ENCODE measurements at places on chromosomes 1 and 21.
A peak's percentile ranks its signal among the peaks of the same experiment; 100 is the strongest.

DNA sequence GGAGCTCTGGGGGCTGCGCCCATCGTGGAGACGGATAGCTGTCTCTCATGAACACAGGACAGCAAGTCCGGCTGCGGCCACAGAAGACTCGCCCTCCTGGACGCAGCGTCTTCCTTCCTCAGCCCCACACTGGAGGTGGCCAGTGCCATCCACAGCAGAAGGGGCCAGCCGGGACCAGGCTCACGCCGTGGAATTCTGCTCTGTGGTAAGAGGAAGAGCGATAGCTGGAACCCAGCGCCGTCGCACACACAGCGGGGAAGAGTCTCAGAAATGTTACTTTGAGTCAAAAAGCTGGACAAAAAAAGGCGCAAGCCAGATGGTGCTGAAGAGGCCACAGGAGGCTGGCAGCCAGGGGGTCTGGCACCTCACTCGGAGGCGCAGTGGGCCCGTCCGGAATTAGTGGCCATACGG, 113.9 kb upstream of the COL6A1 start:
- no peak for DNase-seq

DNA sequence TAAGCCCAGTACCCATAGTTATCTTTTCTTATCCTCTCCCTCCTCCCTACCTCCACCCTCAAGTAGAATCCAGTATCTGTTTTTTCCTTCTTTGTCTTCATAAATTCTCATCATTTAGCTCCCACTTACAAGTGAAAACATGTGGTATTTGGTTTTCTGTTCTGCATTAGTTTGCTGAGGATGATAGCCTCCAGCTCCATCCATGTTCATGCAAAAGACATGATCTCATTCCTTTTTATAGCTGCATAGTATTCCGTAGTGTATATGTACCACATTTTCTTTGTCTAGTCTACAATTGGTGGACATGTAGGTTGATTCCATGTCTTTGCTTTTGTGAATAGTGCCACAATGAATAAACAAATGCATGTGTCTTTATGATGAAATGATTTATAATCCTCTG, 55.2 kb downstream of the PRKACB start:
- DNase-seq = no peak

- peak; percentile 57 for DNase-seq
Measured at GRCh38 chr1:236103646-236104218, 38.6 kb upstream of the GPR137B start.

- no peak for DNase-seq
Measured at GRCh38 chr1:108592030-108592759, 32.3 kb downstream of the EEIG2 start.

DNA sequence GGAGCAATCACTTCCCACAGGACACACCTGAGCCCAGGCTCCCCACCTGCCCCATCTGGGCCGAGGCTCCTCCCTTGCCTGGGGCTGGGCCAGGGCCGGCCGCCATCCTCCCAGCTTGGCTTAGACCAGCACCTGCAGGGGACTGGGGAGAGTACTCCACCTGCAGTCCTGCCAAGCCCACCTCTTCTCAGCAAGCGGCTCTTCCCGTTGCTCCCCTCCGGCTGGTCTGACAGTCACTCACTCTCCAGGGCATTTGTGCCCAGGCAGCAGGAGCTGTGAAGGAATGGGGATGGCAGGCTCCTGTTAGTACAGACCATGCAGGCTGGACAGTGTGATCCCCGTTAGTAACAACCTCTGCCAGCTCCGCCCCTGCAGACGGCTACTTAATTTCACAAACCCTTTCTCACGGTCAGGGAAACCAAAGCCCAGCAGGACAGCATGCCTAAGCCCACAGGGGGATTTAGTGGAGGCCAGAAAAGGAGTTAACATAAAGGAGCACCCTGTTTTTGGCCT, at the start of gene FYB2:
Gene FYB2 (minus strand): TSS at position 18 of the 513 bp plus-strand sequence. CDS start 114 bp downstream, outside the sequence.
- no peak for DNase-seq

- DNase-seq = peak; percentile 3
Measured at GRCh38 chr1:177620636-177621190, 349.1 kb downstream of the SEC16B start.

DNA sequence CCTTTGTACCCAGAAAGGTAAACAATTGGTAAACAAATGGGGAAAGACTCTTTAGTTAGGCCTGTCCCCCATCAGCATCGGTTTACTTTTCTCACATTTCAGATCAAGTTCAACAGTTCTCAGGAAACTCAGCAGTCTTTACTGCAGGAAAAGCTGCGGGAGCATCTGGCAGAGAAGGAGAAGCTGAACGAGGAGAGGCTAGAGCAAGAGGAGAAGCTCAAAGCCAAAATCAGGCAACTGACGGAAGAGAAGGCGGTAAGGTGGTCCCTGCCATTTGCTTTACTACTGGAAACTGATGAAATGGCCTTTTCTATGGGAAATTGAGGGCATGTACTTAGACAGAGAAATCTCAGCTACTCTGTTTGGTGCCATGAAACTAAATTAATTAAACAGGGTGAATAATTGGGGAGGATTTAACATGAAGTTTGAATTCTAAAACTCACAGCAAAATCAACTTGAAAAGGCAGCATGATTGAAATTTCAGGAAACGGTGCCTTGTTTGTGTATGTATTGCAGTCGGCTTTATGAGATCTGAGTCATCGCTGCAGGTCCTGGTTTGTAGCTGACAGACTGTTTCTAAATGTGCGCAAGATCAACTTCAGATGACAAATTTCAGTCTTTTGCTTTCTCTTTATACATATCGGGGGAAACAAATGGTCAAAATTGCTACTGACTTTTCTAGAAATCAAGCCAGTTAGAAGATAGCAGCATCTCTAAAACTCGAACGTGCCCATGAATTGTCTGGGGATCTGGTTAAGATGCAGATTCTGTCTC, 67.9 kb upstream of the EFHD2 start:
- DNase-seq = peak; percentile 69

- no peak for DNase-seq
Measured at GRCh38 chr1:38284953-38285352, 238.4 kb upstream of the POU3F1 start.

- no peak for DNase-seq
Measured at GRCh38 chr1:94608142-94608851, 66.7 kb upstream of the F3 start.

GRCh38 chr1:109134423-109134822, 20.5 kb downstream of the ELAPOR1 start:
- DNase-seq = no peak

DNA sequence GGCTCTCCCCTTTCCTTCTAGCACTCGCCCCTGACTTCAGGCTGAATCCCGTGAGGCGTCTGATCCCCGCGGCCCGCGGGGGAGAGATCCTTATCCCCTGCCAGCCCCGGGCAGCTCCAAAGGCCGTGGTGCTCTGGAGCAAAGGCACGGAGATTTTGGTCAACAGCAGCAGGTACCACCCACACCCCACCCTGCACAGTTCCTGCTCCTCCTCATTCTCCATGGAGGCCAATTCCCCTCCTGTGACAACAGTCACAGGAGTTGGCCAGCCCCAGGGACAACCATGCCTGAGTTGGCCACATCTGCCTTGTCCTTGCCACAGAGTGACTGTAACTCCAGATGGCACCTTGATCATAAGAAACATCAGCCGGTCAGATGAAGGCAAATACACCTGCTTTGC, 20.0 kb downstream of the TMEM81 start:
- DNase-seq = no peak

- no peak for DNase-seq
Measured at GRCh38 chr1:204325944-204326343, 33.8 kb downstream of the PLEKHA6 start.

DNA sequence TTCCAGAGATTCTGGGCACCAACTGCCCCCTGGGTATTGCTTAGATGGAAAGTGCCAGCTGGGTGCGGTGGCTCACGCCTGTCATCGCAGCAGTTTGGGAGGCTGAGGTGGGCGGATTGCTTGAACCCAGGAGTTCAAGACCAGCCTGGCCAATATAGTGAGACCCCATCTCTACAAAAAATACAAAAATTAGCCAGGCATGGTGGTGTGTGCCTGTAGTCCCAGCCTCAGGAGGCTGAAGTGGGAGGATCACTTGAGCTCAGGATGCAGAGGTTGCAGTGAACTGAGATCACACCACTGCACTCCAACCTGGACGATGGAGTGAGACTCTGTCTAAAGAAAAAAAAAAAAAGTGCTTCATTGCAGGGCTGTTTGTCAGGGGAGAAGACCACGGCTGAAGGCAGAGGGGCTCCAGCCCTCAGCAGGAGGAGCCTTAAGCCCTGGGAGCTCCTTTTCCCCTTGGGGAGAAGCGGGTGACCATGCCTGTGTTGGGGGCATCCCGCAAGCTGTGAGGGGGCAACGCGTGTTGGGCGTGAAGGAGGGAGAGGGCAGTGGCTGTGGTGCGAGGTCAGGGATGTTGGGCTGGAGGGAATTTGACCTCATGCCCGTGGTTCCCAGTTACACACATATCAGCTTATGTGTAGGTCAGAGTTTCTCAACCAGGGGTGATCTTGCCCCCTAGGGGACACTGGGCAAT, 131.5 kb upstream of the VAMP3 start:
- no peak for DNase-seq

DNA sequence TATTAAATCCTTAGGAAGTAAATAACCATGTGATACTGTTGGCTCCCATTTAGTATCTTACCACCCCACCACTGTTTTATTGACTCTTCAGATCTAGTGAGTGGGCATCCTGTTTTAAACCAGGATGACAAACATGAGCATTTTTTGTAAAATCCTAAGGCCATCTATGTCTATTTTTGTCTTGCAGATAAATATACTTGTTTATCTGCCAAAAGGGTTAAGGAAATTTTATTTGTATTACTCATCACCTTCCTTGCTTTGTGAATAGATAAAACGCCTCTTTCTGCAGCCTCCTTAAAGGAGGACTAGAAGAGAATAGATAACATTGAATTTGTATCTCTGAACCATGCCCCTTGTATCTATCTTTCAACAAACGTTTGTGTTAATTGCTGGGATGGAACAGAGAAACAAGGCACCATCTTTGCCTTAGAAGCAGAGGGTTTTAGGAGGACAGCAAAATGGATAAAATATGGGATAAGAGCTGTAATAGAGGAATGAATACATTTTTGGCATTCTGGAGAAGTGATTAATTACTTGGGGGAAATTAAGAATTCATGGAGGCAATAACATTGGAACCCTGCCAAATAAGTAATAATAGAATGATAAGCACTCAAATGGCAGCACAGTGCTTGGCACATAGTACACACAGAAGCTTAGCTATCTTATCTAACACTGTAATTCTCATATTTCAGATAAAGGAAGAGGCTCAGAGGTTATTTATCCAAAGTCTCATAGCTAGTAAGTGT, 14.7 kb downstream of the YTHDF2 start:
- DNase-seq = peak; percentile 76

DNA sequence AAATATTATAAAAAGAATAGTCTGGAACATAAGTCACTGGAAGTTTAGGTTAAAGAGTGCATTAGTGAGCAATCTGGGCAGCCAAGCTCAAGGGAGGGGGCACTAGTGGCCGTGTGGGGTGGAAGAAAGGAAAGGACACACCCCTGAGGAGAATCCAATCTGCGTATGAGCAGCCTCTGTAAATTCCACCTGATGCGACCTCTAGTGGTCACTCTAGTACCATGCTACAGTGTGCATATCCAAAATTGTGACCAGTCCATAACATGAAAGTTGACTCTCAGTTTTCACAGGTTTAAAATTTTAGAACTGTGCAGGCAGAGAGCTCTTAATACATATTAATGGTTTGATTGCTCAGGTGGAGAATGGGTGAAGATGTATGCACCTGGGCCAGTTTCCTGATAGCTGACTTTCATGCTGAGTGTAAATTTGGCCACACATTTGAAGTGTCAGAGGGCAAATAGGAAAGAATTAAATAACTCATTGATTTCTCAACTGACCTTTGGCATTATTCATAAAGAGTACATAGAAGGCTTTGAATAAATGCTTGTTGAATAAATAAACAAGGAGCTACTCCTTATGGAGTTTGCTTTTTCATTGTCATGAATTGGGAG, 105.9 kb upstream of the C21orf91 start:
- DNase-seq = peak; percentile 49

- no peak for DNase-seq
Measured at GRCh38 chr1:67053535-67053784, 488 bp downstream of the SLC35D1 start.

- DNase-seq = no peak
Measured at GRCh38 chr1:175094626-175095025, 27.0 kb downstream of the TNN start.

GRCh38 chr1:42282024-42282579, 52.9 kb downstream of the FOXJ3 start:
- DNase-seq = peak; percentile 46

GRCh38 chr21:42409366-42409765, 5.7 kb downstream of the UBASH3A start:
- no peak for DNase-seq

- DNase-seq = no peak
Measured at GRCh38 chr1:165463978-165464377, 19.1 kb upstream of the RXRG start.

DNA sequence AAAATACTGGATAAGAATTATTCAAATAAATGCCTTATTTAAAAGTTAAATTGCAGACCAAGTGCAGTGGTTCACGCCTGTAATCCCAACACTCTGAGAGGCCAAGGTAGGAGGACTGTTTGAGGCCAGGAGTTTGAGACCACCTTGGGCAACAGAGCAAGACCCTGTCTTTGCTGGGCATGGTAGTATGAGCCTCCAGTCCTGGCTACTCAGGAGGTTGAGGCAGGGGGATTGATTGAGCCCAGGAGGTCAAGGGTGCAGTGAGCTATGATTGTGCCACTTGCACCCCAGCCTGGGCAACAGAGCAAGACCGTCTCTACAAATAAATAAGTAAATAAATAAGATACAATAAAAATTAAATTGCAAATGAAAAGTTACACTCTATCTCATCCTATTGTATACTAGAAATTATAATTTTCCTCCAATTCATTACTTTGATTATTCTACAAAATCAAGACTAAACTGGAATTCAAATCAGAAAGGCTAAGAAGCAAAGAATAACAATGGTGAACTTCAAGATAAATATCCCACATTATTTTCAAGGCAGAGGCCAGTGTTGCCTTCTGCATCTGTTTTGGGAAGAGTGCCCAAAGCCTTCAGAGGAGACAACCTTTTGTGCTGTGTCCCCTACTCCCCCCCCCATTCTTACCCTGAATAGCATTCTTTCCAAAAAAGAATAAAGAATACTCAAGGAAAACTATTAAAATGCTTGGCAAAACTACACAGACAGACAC, 73.3 kb upstream of the IRF2BP2 start:
- no peak for DNase-seq
